ENCODE measurements at places on chromosomes 12 and 14. TPM values are rescaled to one million over a fixed set of nuclear protein-coding genes. Genes with fewer than 3 reads are reported as not detected.

GRCh38 chr12:54075974-54076373 lies 22.3 kb downstream of the HOXC4 start:
- DNase-seq, result no peak

- DNase-seq, result no peak
Measured at GRCh38 chr14:62956413-62956812, 88.8 kb downstream of the KCNH5 start.

DNA sequence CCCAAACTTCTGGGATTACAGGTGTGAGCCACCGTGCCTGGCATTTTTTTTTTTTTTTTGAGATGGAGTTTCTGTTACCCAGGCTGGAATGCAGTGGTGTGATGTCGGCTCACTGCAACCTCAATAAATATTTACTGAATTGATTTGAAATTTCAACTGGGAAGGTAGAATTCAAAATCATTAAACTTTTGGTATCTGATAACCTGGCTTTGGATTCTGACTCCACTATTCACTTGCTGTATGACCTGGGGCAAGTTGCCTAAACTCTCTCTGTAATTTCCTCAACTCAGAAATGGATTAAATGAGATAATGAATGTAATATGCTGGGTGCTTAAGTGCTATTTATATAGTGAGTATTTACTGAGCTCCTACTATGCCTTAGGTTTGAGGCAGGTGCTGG lies 8.7 kb upstream of the METAP2 start:
- DNase-seq, result no peak

CATSPERB gene
- total RNA-seq, result 1.8 TPM

KRT6A gene
- 0.24 TPM for total RNA-seq

GRCh38 chr14:76117789-76118484 lies 33.8 kb upstream of the GPATCH2L start:
- DNase-seq, result no peak

Data from left cardiac atrium (tissue), 4 donors.